Foreskin melanocyte (primary cell): ENCODE measurements at places on chromosomes 5 and 9.

DNA sequence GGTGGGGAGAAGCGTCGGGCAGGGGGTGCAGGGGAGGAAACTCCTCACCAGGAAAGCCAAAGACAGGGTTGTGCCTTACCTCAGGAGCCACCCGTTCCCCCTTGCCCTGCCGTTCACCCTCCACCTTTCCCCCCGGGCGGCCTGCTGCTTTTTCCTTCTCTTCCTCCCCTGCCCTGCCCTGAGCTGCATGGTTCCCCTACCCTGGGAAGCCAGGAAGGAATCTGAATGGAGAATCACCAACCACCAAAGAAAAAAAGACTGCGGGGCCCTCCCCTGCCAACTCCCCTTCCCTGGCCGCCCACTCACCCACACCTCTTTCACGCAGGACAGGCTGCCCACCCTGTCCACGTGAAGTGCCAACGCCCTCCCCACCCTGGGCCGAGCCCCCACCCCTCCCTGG is 820 bp upstream of the NFX1 start:
- no peak for DNase-seq

- DNase-seq, result no peak
Observed at GRCh38 chr9:19787672-19788071, 1.2 kb downstream of the SLC24A2 start.

DNA sequence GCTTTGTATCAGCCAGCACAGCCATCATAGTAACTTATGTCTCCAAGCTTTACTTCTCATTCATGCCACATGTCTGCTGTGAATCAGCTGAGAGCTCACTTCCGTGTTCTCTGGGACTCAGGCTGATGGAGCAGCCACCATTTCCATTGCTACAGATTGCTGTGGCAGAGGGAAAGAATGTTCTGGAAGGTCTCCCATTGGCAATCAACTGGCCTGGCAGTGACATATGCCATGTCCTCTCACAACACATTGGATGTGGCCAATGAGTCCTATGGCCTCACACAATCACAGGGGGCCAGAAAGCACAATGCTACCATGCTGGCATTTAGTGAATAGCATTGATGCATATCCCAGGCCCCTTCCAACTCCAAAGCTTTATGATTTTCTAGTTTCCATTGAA is 44.1 kb downstream of the KIF4B start:
- no peak for DNase-seq

DNA sequence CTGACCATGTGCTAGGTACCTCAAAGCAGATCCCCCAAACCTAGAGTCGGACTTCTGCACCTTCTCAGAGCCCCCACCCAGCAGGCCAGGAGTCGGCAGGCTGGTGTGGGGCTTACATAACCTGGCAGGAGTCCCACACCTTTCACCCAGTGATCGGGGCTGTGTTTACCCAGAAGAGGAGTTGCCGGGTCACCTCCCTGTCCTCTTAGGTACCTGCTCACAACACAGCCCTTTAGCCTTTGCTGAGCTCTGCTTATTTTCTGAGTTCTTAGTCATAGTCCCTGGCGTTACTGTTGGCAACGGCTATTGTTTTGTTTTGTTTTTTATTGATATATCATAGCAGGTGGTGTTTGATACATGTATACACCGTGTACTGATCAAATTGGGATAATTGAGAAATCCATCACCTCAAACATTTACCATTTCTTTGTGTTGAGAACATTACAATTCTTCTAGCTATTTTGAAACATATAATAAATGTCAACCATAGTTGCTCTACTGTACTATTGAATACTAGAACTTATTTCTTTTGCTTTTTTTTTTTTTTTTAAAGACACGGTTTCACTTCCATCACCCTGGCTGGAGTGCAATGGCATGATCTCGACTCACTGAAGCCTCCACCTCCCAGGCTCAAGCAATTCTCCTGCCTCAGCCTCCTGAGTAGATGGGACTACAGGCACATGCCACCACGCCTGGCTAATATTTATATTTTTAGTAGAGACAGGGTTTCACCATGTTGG is 10.4 kb upstream of the EEIG1 start:
- no peak for DNase-seq

- no peak for DNase-seq
Observed at GRCh38 chr9:76642701-76643209, 121.5 kb upstream of the PCA3 start.

GRCh38 chr9:37172557-37172956 is 52.2 kb downstream of the ZCCHC7 start:
- DNase-seq, result no peak
